ENCODE measurements at places on chromosomes 16 and 17. TPM values are rescaled to one million over a fixed set of nuclear protein-coding genes. Genes with fewer than 3 reads are reported as not detected.

- no peaks in the 10 kb centered on the region for H3K27me3 ChIP-seq
- DNase-seq, result peak; percentile 76
- peaks cover 16% of the 10 kb centered on the region for H3K36me3 ChIP-seq
Measured at GRCh38 chr16:75317101-75317522, 65.7 kb upstream of the BCAR1 start.

GRCh38 chr16:86616906-86617305 lies 38.6 kb downstream of the FOXL1 start:
- no peak overlapping the region for H3K27ac ChIP-seq
- DNase-seq, result no peak
- no peaks in the 10 kb centered on the region for H3K36me3 ChIP-seq
- no peaks in the 10 kb centered on the region for H3K4me1 ChIP-seq
- no peak overlapping the region for H3K4me3 ChIP-seq

- DNase-seq, result no peak
- H3K36me3 ChIP-seq, result peaks cover 37% of the 10 kb centered on the region
- H3K27ac ChIP-seq, result no peak overlapping the region
Measured at GRCh38 chr17:7248796-7249195, 2.7 kb downstream of the CTDNEP1 start.

- DNase-seq, result no peak
- H3K27ac ChIP-seq, result peak within 1 kb of the TSS; percentile 78
- H3K36me3 ChIP-seq, result peaks cover 5% of the 10 kb centered on the region
- H3K27me3 ChIP-seq, result no peaks in the 10 kb centered on the region
- H3K4me3 ChIP-seq, result no peak within 1 kb of the TSS
Measured at GRCh38 chr17:3800362-3801271, at the start of gene ITGAE. Gene ITGAE, minus strand, starts transcription at chr17:3801188. Its CDS starts 44 bp downstream, at chr17:3801144.

DNA sequence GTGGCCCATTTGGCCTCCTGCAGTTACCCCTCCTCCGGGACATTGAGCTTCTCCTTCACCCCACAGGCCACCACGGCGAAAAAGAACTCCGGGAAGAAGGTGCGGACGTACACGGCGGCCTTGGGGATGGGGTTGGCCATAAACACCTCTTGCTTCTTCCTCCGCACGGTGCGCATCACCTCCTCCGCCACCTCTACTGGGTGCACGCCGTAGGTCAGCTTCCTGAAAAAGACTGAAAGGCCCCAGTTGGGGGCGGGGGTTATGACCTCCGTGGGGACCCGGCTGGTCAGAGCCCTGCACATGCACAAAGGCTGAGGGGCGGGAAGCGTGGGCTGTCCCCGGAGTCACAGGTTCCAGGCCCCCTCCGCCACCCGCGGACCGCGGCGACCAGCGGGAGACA lies 19.9 kb downstream of the DHRS7C start:
- no peak overlapping the region for H3K27ac ChIP-seq
- DNase-seq, result no peak
- H3K4me3 ChIP-seq, result no peak overlapping the region
- H3K27me3 ChIP-seq, result no peaks in the 10 kb centered on the region

DNA sequence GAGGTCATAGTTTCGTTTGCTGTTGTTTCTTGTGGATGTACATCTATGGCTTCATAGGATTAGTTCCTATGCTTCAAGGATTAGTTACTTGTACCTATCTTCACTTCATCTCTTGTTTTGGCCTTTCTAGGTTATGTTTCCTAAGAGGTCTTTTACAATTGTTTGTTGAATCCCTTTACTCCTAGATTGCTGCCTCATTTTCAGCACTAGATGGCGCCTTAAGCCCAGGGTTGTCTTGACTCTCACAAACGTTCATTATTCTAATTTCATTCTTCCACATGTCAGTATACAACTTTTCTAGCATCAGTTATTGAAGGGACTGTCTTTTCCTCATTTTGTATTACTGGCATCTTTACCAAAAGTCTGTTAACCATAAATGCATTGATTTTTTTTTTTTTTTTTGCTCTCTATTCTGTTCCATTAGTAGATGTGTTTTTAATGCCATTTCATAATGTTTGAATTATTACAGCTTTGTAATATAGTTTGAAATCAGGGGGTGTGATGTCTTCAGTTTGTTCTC lies 45.0 kb upstream of the NACA2 start:
- H3K27me3 ChIP-seq, result no peaks in the 10 kb centered on the region
- peak; percentile 64 for DNase-seq
- no peaks in the 10 kb centered on the region for H3K36me3 ChIP-seq

- no peak overlapping the region for H3K4me3 ChIP-seq
- H3K4me1 ChIP-seq, result no peaks in the 10 kb centered on the region
- H3K27me3 ChIP-seq, result no peaks in the 10 kb centered on the region
- no peak overlapping the region for H3K27ac ChIP-seq
Measured at GRCh38 chr16:63241497-63242028, 1205.3 kb upstream of the CDH8 start.

DNA sequence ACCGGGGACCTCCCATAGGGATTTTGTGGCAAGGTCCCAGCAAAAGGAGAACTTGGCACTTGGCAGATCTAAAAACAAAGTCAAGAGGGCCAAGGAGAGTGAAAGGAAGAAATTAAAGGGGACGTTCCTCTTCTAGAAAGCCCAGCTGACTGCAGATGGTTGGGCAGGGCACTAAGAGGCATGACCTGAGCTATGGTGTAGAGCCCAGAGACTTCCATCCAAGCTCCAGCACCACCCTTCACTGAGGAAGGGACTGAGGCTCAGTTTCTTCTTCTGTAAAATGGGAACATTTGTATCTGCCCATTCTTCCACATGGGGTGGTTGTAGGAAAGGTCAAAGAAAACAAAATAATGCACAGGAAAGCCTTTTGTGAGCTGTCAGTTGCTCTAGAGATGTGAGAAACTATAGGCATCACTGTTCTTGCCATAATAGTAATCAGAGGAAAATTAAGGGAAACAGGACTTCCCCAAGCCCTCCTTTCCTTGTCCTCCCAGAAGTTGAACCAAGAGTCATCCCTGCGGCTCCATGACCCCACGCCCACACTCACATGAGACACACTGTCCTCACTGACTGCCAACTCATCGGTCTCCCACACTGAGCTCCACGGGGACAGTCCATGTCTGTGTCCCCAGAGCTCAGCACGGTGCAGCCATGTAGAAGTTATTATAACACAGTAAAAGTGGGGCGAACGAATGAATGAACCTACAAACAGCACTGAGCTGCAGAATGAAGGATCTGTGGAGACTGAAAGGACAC lies 10.4 kb downstream of the CD300LF start:
- H3K4me1 ChIP-seq, result no peaks in the 10 kb centered on the region
- no peak overlapping the region for H3K4me3 ChIP-seq
- no peak overlapping the region for H3K27ac ChIP-seq
- no peaks in the 10 kb centered on the region for H3K27me3 ChIP-seq
- no peak for DNase-seq

DNA sequence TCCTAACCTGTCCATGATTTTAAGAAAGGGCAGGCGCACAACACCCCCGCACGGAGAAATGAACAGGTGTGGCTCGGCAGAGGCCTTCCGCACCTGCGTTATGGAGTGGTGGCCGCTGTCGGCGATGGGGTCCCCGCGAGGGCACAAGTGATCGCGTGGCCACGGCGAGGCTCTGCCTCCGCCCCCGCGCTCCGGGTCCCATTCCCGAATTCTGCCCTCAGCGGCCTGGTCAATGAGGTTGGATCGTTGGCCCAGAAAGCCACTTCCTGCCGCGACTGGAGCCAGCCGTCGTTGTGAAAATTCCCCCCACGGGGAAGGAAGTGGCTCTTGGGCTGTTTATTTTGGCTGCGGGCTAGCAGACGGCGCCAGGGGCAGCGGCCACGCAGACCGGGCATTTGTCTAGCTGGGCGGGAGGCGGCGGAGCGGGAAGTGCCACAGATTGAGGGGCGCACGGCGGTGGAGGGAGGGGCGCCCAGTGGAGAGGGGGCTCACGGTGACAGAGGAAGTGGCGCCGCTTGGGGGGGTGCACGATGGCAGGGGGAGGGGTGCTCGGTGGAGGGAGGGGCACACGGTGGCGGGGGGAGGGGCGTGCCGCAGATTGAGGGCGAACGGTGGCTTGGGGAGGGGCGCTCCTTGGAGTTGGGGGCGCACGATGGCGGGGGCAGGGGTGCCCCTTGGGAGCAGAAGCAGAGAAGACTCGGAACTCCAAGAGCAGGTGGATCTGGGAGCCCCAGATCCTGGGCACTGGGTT lies 25.0 kb downstream of the MRC2 start:
- H3K4me1 ChIP-seq, result peaks cover 31% of the 10 kb centered on the region
- H3K27ac ChIP-seq, result peak overlapping the region; percentile 75
- DNase-seq, result peak; percentile 81

GRCh38 chr17:68760141-68760475 lies 158.9 kb upstream of the FAM20A start:
- H3K36me3 ChIP-seq, result no peaks in the 10 kb centered on the region
- H3K27me3 ChIP-seq, result no peaks in the 10 kb centered on the region
- H3K4me1 ChIP-seq, result no peaks in the 10 kb centered on the region
- no peak for DNase-seq
- no peak overlapping the region for H3K27ac ChIP-seq

- no peaks in the 10 kb centered on the region for H3K27me3 ChIP-seq
- peak overlapping the region; percentile 90 for H3K27ac ChIP-seq
- peaks cover 99% of the 10 kb centered on the region for H3K4me1 ChIP-seq
- no peak overlapping the region for H3K4me3 ChIP-seq
Measured at GRCh38 chr16:84600343-84601229, 17.3 kb downstream of the COTL1 start.

MT1M gene
- 39.1 TPM for total RNA-seq

FZD2 gene
- not detected for total RNA-seq
